ENCODE measurements at places on chromosomes 13 and 19. TPM values are rescaled to one million over a fixed set of nuclear protein-coding genes. Genes with fewer than 3 reads are reported as not detected.

GRCh38 chr13:74039667-74040066, 94.5 kb downstream of the KLF12 start:
- no peak for DNase-seq

DNA sequence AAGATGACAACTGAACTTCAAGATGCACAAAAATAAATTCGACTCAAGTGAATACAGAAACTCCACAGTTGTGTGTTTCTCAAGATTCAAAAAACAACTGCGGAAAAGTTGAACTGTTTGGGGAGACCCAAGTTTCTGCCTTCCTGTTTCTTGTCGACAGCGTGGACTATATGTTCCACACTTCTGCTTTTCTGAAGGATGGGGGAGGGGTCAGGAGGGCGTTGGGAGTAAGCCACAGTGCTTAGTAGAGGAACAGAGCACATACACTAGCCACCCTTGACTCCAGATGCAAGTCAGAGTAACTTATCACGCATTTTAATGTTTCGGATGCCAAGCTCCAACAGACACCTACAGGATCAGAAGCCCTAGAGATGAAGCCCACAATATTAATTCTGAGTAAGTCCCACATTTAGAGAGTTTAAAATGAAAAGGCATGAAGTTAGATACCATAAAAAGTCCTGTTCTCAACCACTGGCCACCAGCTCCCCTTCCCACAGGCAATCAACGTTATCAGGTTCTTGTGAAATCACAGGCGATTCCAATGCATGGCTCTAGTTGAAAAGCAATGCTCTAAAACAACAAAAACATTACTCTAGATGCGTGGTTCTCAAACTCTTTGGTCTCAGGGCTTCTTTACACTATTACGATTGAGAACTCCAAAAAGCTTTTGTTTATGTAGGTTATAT, 4.2 kb downstream of the TUBGCP3 start:
- no peak for DNase-seq

DNA sequence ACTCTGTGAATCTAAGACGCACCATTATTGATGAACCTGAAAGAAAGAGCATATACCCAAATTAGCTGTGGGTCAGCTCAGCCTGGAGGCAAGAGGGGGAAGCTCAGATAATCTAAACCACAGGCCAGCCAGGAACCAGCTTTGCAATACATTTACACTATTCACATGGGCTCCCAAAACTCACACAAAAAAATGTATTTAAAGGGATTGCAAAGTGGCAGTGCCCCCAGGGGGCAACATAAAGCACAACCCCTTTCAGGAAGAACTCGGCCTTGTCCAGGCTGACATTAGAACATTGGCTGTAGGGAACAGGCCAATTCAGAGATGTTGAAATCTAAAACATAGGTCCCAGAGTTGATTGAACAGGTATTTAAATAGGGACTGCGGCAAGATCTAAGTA, 3.2 kb upstream of the PROZ start:
- DNase-seq, result no peak

FBXO27 gene
- 8.2 TPM for total RNA-seq

PGLYRP2 gene
- total RNA-seq, result 56.9 TPM

Measured in right lobe of liver (tissue), 6 donors.